ENCODE measurements at places on chromosomes 7 and 10.

DNA sequence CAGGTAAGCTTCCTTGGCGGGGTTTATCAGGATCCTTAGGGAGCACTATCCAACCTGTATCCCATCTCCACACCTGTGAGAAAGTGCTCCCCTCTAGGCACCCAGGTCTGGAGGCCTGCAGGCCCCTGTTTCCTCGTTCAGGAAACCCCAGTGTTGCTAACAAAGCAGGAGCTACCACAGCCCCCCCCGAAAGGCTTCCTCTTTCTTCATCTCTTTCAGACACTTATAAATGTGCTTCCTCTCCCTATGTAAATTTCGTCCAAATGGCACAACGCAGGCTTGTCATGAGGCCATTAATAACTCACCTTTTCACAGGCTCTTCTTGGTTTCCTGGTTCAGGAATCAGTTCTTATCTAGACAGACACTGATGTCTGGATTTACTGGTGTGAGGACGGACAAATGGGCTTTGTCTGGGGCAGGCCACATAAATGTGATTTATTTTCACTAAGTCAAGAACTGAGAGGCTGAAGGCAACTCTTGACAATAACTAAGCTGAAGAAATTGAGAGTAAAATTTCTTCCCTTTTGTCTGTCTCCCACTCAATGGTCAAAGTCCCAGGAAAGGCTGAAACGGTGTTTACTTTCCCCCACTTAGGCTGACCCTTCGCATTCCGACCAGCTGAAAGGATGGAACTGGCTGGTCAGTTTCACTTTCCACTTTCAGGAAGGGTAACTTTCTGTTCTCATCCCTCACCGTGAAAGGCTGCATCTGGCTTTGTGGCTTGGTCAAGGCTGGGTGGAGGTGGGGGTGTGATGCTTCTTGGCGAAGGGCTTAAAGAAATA lies 46.8 kb downstream of the PIK3AP1 start:
- peak; percentile 39 for DNase-seq

GRCh38 chr7:104196161-104196560 lies 11.7 kb downstream of the ORC5 start:
- DNase-seq, result no peak

- no peak for DNase-seq
Measured at GRCh38 chr10:88097536-88097935, 234.1 kb downstream of the PTEN start.

DNA sequence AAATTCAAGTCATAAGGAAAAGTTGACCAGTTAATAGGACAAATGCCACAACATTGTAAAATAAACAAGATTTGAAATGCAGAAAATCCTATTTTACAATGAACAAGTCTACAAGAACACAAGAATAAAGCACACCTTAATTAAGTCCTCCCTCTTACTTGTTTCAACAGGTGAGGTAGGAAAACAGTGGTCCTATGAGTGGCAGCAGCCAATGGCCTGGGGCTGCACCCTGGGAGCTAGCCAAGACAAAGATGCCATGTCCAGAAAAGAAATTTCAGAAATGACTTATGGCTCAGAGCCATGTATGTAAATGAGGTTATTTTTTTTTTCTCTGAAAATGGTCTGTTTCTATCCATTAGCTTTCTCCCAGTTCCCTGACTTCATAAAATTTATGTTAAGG lies 14.3 kb downstream of the KLLN start:
- no peak for DNase-seq
